CD4-positive, alpha-beta T cell (primary cell): ENCODE measurements at places on chromosomes 6 and 20.

GRCh38 chr6:1615151-1615852 is 5.6 kb downstream of the FOXC1 start:
- no peak for DNase-seq

DNA sequence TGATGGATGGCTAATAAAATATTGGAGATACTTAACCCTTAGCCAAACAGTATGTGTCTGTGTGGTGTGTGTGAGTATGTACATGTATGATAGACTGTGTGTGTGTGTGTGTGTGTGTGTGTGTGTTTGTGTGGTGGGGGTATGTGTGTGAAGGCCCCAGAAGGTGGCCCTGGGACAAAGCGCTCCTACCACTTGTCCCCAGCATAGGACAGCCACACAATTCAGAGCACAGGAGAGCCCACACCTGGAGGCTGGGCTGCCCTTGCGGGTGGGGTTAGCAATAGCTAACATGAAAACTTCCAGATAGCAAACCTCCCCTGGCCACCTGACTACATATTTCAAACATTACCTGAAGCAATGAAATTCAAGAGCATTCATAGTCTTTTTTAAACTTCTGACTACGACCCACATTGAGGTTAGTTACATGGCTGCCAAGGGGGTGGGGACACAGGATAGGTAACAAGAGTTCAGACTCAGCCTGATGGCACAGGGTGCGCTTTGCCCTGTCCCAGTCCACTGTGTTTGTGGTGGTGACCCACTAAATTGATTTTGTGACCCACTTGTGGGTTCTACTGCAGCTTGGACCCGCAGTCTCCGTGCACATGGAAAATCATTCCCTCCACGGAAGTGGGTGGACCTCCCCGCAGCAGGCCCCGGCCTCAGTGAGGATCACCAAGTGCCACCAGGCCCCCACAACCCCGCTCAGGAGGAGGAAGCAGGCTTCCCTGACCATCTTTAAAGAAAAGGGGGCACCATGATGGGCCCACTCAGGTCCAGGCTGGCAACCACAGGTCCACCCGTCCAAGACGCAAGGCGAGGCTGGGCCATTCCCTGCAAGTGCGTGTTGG is 34.8 kb downstream of the ZC3H12D start:
- DNase-seq = no peak

- DNase-seq = no peak
These were observed 41.3 kb upstream of the SLC22A16 start for GRCh38 chr6:110517601-110518281.

DNA sequence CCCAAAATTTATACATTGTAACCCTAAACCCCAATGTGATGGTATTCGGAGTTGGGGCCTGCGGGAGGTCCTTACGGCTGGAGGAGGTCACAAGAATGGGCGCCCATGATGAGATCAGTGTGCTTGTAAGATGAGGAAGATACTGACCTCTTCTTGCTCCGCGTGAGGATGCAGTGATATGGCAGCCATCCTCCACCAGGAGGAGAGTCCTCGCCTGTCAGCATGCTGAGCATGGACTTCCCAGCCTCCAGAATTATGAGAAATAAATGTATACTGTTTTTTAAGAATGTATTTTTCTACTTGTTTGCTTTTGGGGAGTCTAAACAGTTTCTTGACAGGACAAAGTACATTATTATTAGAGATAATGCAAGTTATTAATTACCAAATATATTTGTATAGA is 8.7 kb upstream of the SYNDIG1 start:
- no peak for DNase-seq

- DNase-seq = peak; percentile 54
These were observed 807 bp downstream of the TBC1D20 start for GRCh38 chr20:461254-462198.
